ENCODE measurements at places on chromosomes 5 and 9. TPM values are rescaled to one million over a fixed set of nuclear protein-coding genes. Genes with fewer than 3 reads are reported as not detected.

FCN2 gene
- total RNA-seq: not detected

CBY3 gene
- 0.55 TPM for total RNA-seq

PDZD2 gene
- total RNA-seq: not detected

QRFP gene
- total RNA-seq: not detected

TMEM215 gene
- not detected for total RNA-seq

WDR38 gene
- total RNA-seq: not detected

TMC1 gene
- total RNA-seq: not detected

RIMOC1 gene
- 19.9 TPM for total RNA-seq

TTC16 gene
- 5.0 TPM for total RNA-seq

PCDHB4 gene
- total RNA-seq: not detected

ARL14EPL gene
- not detected for total RNA-seq

SLC35D2 gene
- total RNA-seq: 4.2 TPM

BOD1 gene
- 20.3 TPM for total RNA-seq

ADGRD2 gene
- total RNA-seq: not detected

TNC gene
- not detected for total RNA-seq

CTNNAL1 gene
- 21.8 TPM for total RNA-seq

HSPB3 gene
- not detected for total RNA-seq

CAVIN4 gene
- total RNA-seq: 0.16 TPM

TEX48 gene
- 1.7 TPM for total RNA-seq

STKLD1 gene
- 0.76 TPM for total RNA-seq

REEP2 gene
- total RNA-seq: 0.68 TPM

ROPN1L gene
- total RNA-seq: 2.2 TPM

PAEP gene
- not detected for total RNA-seq

GGTA1 gene
- total RNA-seq: not detected

PJA2 gene
- total RNA-seq: 50.2 TPM

SCAI gene
- total RNA-seq: 10.8 TPM

TMEM8B gene
- total RNA-seq: 1.6 TPM

ITK gene
- 263 TPM for total RNA-seq

SPATA31C1 gene
- not detected for total RNA-seq

CDH9 gene
- not detected for total RNA-seq

SNCAIP gene
- not detected for total RNA-seq

C5orf46 gene
- not detected for total RNA-seq

Data from activated CD8-positive, alpha-beta T cell treated with anti-CD3 and anti-CD28 coated beads, Interleukin-2, amount 10 ng/mL, durations not matched to agents 7 days and 5 days (primary cell).